NCI-H1694 (cell line): ENCODE measurements at places on chromosomes 11 and 22.

DNA sequence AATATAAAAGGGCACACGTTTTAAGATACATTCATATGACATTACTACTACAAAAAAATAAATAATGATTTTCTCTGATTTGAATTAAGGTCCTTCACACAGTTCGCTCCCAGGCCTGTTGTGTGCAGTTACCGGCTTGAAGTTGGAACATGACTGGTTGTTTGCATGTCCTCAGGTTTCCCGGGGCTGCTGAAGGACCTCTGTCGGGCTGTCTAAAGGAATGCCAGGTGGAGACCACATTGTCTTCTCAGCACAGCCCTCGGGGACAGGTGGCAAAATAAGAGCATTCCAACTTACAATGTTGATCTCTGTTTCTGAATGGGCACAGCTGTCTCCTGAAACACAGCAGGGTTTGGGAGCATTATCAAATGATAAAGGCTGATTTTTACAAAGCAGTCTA, 14.9 kb downstream of the VSIG10L2 start:
- no peak for DNase-seq

- no peak for DNase-seq
These were observed 119.9 kb downstream of the FEZ1 start for GRCh38 chr11:125376117-125376516.

DNA sequence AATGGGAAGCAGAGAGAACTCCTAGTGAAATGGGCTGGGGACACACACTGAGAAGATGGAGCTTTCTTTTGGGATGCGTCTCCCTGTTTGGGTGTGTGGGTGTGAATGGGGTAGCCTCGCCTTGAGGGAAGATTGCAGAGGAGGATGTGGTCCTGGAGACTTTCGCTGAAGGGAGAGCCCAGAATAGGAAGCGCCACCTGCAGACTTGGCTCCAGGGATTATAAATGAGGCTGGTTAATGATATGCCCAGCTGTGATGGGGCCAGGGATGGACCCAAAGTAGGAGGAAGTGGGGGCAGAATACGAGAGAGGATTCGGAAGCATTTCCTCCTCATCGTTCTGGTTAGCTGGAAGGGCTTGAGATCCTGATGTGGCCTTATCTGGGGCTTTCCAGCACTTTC, 13.7 kb downstream of the RELT start:
- DNase-seq = no peak

DNA sequence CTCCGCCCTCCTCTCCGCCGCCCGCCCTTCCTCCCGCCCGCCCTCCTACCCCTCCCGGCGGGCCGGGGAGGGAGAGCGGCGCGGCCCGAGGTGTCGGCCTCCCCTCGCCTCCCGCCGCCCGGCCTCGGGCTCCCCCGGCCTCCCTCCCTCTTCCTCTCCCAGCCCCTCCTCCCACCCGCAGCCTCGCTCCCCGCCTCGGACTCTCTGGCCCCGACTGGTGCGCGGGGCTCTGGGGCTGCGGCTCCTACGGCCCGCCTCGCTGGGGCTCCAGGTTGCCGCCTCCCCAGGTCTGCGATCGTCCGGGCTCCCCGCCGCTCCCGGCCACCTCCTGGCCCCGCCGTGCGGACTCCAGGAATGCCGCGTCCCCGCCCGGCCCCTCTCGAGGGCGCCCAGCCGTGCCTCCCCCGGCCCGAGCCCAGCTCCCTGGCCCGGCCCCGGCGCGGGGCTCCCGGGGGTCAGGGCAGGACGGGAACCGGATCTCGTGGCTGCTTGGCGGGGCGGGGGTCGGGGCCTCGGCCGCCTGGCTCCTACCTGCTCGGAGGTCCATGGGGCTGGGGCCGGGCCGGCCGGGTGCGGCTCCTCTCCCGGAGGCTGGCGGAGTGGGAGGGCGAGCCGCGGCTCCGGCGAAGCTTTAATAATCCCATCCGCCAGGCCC, at the start of gene CLCF1:
CLCF1 (minus strand) TSS at position 606 of the 655 bp plus-strand sequence; CDS start at position 547, 59 bp downstream.
- DNase-seq = no peak

- DNase-seq = no peak
These were observed at the start of gene CST6 for GRCh38 chr11:66011785-66012303. Gene CST6, plus strand, starts transcription at chr11:66012008. Its CDS starts 37 bp downstream, at chr11:66012045.

DNA sequence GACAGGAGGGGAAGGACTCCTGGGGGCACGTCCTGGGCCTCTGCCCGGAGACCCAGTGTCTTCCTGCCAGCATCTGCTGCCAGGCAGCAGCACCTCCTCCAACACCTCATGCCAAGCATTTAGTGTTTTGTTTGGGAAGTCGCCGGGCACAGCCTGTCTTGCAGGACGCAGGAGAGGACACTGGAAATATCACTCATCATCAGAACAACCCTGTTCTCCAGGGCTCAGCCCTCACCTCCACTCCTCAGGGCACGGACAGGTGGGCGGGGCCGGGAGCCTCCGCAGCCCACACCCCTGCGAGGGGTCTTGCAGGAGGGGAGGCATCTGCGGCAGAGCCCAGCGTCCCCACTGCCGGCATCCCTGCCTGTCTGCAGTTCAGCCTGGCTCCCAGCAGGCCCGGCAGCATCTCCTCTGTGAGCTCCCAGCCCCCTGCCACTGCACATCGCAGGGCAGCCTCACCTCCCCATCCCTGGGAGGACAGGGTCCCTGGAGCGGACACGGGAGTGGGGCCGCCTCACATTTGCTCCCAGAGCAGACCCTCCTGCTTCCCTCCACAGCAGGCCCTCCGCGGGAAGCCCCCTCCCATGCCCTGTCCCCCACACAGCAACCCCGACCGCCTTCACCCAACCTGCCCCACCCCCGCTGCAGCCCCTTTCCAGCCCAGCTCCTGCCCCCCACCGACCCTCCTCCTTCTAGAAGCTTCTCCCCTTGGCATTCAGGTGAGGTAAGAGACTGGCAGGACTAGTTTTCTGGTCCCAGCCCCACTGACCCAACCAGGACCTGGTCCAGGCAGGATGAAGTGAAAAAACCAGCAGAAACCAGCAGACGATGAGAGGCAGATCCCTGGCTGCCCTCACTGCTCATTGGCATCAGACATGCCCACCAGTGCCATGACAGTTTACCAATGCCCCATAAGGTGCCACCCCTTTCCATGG, 72.7 kb downstream of the BRD1 start:
- DNase-seq = no peak

DNA sequence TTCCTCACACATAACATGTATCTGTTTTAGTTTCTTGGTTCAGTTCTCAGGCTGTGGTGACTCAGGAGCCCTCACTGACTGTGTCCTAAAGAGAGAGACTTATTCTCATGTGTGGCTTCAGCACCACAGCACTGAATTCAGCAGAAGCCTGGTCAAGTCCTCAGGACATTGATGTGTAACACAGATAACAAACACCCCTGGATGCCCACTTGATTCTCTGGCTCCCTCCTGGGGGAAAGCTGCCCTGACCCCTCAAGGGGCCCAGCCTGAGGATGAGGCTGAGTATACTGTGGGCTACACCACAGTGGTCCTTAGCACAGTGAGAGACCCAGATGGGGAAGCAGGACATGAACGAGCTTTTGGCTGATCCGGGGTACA, 87.2 kb upstream of the VPREB1 start:
- no peak for DNase-seq

GRCh38 chr22:50134481-50134880, 36.0 kb upstream of the PANX2 start:
- no peak for DNase-seq

DNA sequence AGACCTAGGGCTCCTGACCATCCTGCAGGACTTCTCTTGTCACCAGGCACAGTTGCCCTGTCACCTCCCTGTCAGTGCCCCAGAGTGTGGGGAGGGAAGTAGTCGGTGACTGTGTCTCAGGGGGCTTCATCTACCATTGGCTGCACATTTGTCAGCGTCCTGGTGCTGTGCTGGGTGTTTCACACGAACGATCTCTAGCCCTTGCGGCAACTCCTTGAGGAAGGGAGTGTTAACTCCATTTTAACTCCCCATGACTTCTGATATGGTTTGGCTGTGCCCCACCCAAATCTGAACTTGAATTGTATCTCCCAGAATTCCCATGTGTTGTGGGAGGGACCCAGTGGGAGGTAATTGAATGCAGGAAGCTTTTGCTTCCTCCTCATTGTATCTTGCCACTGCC, 7.1 kb downstream of the TSKU start:
- DNase-seq = no peak

GRCh38 chr11:47378836-47379170, 456 bp upstream of the SPI1 start:
- DNase-seq = no peak

GRCh38 chr11:129386795-129387397, 11.2 kb downstream of the BARX2 start:
- no peak for DNase-seq

GRCh38 chr11:111935317-111936039, 1.7 kb upstream of the DIXDC1 start:
- DNase-seq = no peak

DNA sequence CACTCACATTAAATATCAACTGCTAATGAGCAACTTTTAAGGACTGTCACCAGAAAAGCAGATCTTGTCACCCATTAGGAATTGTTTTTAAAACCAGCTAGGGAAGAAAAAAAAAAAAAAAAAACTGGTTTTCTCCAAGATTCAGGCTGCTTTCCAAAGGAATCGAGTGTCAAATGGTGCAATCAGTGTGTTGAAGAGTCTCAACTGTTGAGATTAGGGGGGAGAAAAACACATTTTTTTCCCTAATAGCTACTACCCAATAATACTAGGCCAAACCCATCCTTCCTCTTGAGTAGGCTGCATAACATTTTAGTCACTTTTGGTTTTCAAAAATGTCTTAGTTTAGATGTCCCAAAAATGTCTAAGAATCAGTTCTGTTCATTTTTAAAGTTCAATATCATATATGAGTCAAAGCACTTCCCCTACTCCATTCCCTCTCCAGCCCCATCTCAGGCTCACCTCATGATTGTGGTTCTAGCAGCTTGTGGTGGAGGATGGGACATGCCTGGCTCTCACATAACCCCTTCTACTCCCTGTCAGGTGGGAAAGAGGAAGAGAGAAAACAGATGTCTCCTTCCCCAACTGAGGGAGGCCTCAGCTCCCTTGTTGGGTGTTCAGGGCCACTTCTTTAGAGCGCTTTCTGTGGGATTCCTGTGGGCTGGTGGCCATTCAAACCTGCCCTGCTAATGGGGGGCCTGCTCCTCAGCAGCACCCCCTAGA, 193.6 kb downstream of the CWF19L2 start:
- DNase-seq = no peak
